ENCODE measurements at places on chromosomes 3 and 15.

- peak; percentile 8 for DNase-seq
These were observed 3.0 kb downstream of the BBX start for GRCh38 chr3:107525644-107526305.

DNA sequence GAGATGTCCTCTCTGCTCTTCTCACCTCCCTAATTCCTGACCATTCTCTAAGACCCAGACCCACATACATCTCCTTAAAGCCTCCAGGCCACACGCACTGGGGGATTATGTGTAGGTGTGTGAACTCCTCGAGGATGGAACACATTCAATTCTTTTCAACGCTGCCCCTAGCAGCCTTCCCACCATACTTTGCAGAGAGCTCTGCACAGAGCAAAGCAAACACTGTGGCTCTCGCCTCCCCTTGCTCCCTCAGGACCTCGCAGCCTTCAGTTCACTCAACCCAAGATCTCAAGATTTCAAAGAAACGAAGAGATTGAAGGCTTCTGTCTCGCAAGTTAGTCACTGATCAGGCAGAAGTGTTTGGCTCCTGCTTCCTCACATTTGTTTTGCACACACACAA, 6.0 kb downstream of the ACTC1 start:
- no peak for DNase-seq

DNA sequence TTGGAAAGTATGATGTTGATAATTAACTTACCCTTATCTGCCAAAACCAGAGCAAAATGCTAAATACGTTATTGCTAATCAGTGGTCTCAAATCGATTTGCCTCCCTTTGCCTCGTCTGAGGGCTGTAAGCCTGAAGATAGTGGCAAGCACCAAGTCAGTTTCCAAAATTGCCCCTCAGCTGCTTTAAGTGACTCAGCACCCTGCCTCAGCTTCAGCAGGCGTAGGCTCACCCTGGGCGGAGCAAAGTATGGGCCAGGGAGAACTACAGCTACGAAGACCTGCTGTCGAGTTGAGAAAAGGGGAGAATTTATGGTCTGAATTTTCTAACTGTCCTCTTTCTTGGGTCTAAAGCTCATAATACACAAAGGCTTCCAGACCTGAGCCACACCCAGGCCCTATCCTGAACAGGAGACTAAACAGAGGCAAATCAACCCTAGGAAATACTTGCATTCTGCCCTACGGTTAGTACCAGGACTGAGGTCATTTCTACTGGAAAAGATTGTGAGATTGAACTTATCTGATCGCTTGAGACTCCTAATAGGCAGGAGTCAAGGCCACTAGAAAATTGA, 59.7 kb downstream of the DCUN1D1 start:
- no peak for DNase-seq

- DNase-seq = no peak
These were observed 27.6 kb downstream of the DNASE1L3 start for GRCh38 chr3:58183221-58183620.

GRCh38 chr15:31440754-31441311, 114.2 kb downstream of the KLF13 start:
- DNase-seq = peak; percentile 39

DNA sequence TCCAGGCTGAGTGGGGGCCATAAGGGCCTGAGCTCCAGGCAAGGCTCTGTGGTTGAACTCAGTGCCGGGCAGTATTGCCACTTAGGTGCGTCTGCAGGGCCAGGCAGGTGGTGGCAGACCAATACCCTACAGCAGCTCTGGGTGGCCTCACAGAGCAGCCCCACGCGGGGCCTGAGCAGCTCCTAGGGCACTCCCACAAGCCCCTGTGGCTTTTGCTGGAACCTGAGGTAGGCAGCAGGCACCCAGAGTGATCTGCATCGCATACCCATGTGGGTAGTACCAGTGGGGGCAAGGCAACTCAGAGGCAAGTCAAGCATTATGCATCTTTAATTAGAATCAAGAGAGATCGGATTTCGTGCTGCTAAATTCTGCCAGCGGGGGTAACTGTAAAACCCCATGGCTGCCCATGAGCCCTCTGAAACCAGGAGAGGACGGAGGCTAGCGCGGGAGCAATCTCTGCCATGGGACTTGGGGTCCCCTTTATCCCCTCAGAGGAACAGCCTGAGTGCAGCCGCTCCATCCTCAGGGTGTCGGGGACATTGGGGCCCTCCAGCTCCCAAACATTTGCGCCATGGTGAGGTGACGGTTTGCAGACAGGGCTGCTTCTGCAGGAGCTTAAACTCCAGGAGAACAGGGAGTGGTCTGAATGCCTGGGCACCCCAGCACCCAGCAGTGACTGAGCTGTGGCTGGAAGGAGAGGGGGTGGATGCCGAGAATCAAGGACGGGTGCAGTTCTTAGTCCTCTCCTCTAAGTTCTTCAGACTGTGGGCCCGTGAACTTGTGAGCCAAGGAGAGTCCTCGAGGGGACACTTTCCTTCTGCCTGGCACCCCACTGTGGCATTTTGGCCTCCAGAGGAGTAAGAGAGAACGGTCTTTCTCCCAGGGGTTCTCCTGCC, 62.4 kb upstream of the PCSK6 start:
- no peak for DNase-seq

DNA sequence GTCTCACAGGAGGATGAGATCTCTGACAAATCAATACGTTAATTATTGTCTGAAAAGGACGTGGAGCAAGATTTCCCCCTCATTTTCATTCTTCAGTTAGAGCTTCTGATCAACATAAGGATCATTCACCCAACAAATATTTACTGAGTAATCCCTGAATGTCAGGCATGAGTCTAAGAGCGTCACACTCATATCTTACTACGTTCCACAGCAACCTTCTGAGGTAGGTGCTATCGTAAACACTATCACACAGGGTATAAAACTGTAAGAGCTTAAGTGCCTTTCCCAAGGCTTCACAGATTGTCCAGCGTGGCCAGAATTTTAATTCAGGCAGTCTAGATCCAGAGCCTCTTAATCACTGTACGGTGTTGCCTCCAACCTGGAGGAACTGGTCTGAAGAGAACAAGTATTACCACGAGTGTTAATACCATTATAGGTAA, 10.6 kb upstream of the TM4SF1 start:
- DNase-seq = no peak

- DNase-seq = no peak
These were observed 62.1 kb downstream of the HOMER2 start for GRCh38 chr15:82890338-82890994.

- no peak for DNase-seq
These were observed 10.7 kb downstream of the CEP63 start for GRCh38 chr3:134496471-134497071.

- no peak for DNase-seq
These were observed 478.7 kb upstream of the UBE2E2 start for GRCh38 chr3:22724420-22724819.

All from CD4-positive, alpha-beta T cell treated with Interleukin-17A for 1 hour (primary cell).